ENCODE measurements at places on chromosomes 16 and 17. TPM values are rescaled to one million over a fixed set of nuclear protein-coding genes. Genes with fewer than 3 reads are reported as not detected.

CHD9NB gene
- total RNA-seq = 1.2 TPM

HSD11B2 gene
- total RNA-seq = 0.66 TPM

KRT32 gene
- not detected for total RNA-seq

SOST gene
- total RNA-seq = not detected

P2RX5 gene
- 4.1 TPM for total RNA-seq

KRTAP3-1 gene
- total RNA-seq = not detected

CNGB1 gene
- total RNA-seq = not detected

RHBDL1 gene
- 9.4 TPM for total RNA-seq

OR1F1 gene
- total RNA-seq = not detected

KRTAP4-6 gene
- not detected for total RNA-seq

CD300C gene
- total RNA-seq = not detected

BEAN1 gene
- not detected for total RNA-seq

CES1 gene
- 20.3 TPM for total RNA-seq

ABCC11 gene
- total RNA-seq = 0.44 TPM

GUCY2D gene
- total RNA-seq = not detected

NKD1 gene
- total RNA-seq = under 0.01 TPM

GCGR gene
- not detected for total RNA-seq

OR2C1 gene
- not detected for total RNA-seq

CTRB1 gene
- total RNA-seq = not detected

ACSM5 gene
- 0.17 TPM for total RNA-seq

MPP2 gene
- total RNA-seq = 4.3 TPM

ZNF423 gene
- 0.99 TPM for total RNA-seq

TBC1D3 gene
- not detected for total RNA-seq

GJC1 gene
- 10.4 TPM for total RNA-seq

SDR42E1 gene
- 0.15 TPM for total RNA-seq

CASKIN1 gene
- 2.0 TPM for total RNA-seq

MFSD6L gene
- not detected for total RNA-seq

TNK1 gene
- total RNA-seq = 0.73 TPM

ETV4 gene
- 1.5 TPM for total RNA-seq

ALOXE3 gene
- total RNA-seq = under 0.01 TPM

VTN gene
- total RNA-seq = not detected

LHX1 gene
- not detected for total RNA-seq

ITGB3 gene
- 13.9 TPM for total RNA-seq
